ENCODE measurements at places on chromosomes 16 and 17. TPM values are rescaled to one million over a fixed set of nuclear protein-coding genes. Genes with fewer than 3 reads are reported as not detected.

GRCh38 chr16:53098526-53099317 lies 43.9 kb downstream of the CHD9 start:
- H3K27me3 ChIP-seq: no peaks in the 10 kb centered on the region
- peaks cover 41% of the 10 kb centered on the region for H3K4me1 ChIP-seq
- no peak for DNase-seq
- H3K4me3 ChIP-seq: no peak overlapping the region
- H3K36me3 ChIP-seq: peaks cover 4% of the 10 kb centered on the region

DNA sequence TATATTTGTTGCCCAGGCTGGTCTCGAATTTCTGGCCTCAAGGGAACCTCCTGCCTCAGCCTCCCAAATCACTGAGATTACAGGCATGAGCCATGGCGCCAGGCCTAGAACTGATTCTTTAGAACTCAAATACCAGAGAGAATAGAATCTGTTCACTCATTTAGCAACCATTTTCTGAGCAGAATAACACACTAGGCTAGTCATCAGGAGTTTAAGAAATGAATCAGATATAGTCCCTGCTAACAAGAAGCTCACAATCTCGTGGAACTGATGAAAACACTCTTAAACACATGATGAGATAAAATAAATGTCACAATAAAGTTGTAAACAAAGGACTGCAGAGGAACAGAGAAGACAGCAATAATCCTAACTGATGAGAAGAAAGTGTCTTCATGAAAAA lies 55.8 kb upstream of the ADCY9 start:
- peaks cover 34% of the 10 kb centered on the region for H3K4me1 ChIP-seq
- H3K27ac ChIP-seq: no peak overlapping the region
- H3K27me3 ChIP-seq: no peaks in the 10 kb centered on the region
- no peak overlapping the region for H3K4me3 ChIP-seq
- no peak for DNase-seq

DNA sequence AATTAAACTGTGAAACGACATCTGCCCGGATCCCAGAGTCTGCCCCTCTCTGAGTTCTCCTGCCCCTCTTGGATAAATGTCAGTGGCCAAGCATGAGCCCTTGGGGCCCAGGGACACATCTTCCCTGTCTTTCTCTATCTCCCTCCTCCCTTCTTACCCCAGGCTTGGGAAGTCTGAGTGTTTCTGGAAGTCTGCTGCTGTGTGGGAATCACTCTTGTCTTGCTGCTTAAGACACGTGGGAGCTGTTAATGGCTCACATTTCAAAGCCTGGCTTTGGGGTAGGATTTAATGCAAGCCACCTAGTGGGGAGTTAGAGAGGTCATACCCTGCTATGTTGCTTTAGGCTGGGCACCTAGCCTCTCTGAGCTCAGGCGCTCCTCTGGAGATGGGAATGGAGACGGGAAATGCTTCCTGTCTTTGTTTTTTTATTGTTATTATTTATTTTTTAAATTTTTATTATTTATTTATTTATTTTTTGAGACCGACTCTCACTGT lies 218.5 kb upstream of the CIBAR2 start:
- peaks cover 67% of the 10 kb centered on the region for H3K4me1 ChIP-seq
- no peaks in the 10 kb centered on the region for H3K36me3 ChIP-seq
- no peaks in the 10 kb centered on the region for H3K27me3 ChIP-seq
- H3K4me3 ChIP-seq: no peak overlapping the region

GRCh38 chr16:73036074-73036826 lies 11.7 kb downstream of the ZFHX3 start:
- DNase-seq: no peak
- H3K27me3 ChIP-seq: no peaks in the 10 kb centered on the region
- H3K36me3 ChIP-seq: no peaks in the 10 kb centered on the region
- H3K4me1 ChIP-seq: peaks cover 28% of the 10 kb centered on the region
- H3K27ac ChIP-seq: no peak overlapping the region

ADORA2B gene
- total RNA-seq: 47.5 TPM

GRCh38 chr16:77599793-77600415 lies 122.4 kb upstream of the NUDT7 start:
- no peak overlapping the region for H3K4me3 ChIP-seq
- H3K27ac ChIP-seq: no peak overlapping the region
- no peaks in the 10 kb centered on the region for H3K4me1 ChIP-seq

- no peaks in the 10 kb centered on the region for H3K27me3 ChIP-seq
- DNase-seq: no peak
- peaks cover 27% of the 10 kb centered on the region for H3K4me1 ChIP-seq
- no peaks in the 10 kb centered on the region for H3K36me3 ChIP-seq
- H3K27ac ChIP-seq: no peak overlapping the region
These were observed 1.5 kb upstream of the GLG1 start for GRCh38 chr16:74608381-74608780.

MYH3 gene
- 1.6 TPM for total RNA-seq

GRCh38 chr16:75566758-75567255 lies 628 bp downstream of the GABARAPL2 start:
- H3K36me3 ChIP-seq: peaks cover 20% of the 10 kb centered on the region
- no peak for DNase-seq
- peak overlapping the region; percentile 68 for H3K27ac ChIP-seq
- H3K4me3 ChIP-seq: peak overlapping the region; percentile 90

DNA sequence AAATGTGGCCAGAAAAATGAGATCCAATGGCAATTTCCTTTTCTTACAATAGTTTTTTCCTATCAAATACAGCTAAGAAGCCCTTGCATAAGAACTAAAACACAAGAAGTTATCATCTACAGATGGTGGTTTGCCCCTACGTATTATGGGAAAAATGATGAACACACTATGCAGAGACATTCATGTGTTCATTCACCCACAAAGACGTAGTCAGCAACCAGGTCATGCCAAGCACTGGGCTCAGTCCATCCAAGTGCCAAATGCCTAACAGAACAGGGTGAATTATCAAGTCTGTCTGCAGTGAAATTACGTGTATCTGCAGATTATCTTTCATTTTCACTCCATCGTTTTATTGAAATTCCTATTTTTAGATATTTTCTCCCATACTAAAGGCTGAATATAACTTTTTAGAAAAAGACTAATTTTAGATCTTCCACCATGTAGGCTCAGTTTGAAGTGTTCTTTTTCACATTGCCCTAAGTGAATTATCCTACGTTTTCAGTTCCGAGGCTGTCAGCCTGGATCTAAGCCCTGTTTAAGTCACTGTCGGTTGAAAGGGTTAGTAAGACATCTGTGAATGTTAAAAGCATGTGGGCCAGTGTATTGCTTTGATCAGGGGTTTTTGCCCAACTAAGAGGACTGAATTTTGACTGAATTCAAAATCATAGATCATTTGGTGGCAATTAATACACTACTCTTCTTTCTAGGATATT lies 78.1 kb upstream of the DHX40 start:
- no peaks in the 10 kb centered on the region for H3K36me3 ChIP-seq
- H3K27me3 ChIP-seq: 0 out of 2 replicates have a peak, but pooled peaks cover 4% of the 10 kb centered on the region
- H3K27ac ChIP-seq: no peak overlapping the region
- DNase-seq: no peak

GRCh38 chr16:28891964-28892890 lies 13.9 kb downstream of the ATP2A1 start:
- DNase-seq: no peak
- H3K36me3 ChIP-seq: no peaks in the 10 kb centered on the region
- H3K27ac ChIP-seq: no peak overlapping the region
- peaks cover 3% of the 10 kb centered on the region for H3K4me1 ChIP-seq
- H3K27me3 ChIP-seq: no peaks in the 10 kb centered on the region

GRCh38 chr17:39607851-39608130 lies at the start of gene NEUROD2:
TSS of gene NEUROD2 (minus strand) at chr17:39607920. CDS start at chr17:39606599, 1,321 bp downstream.
- H3K4me1 ChIP-seq: peaks cover 5% of the 10 kb centered on the region
- no peaks in the 10 kb centered on the region for H3K36me3 ChIP-seq
- no peak within 1 kb of the TSS for H3K27ac ChIP-seq
- DNase-seq: no peak
- no peak within 1 kb of the TSS for H3K4me3 ChIP-seq

TBC1D3 gene
- total RNA-seq: not detected

DNA sequence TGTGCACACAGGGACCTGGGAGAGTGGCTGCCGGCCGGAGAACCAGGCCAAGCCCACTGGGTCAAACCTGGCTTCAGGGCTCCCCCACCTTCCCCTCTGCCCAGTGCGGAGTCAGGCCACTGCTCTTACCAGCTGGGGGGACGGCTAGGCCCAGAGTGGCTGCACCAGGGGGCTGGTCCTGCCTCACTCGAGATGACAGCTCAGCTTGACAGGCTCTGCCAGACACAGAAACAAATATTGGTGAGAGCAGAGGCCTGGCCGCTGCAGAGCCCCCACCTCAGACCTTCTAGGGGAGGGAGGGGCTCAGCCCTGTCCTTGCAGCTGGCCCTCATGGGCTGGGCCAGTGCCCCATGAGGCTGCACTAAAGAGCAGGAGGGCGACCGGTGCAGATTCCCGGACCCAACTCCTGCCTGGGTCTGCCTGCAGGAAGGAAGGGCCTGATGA lies 4.5 kb downstream of the NUDT16L1 start:
- no peak for DNase-seq
- H3K4me1 ChIP-seq: peaks cover 12% of the 10 kb centered on the region
- H3K36me3 ChIP-seq: peaks cover 15% of the 10 kb centered on the region

GNGT2 gene
- total RNA-seq: not detected

RANGRF gene
- 33.2 TPM for total RNA-seq

GRCh38 chr17:49018748-49019147 lies 21.6 kb downstream of the IGF2BP1 start:
- no peak for DNase-seq
- H3K4me3 ChIP-seq: no peak overlapping the region
- no peaks in the 10 kb centered on the region for H3K27me3 ChIP-seq
- H3K27ac ChIP-seq: no peak overlapping the region
- no peaks in the 10 kb centered on the region for H3K36me3 ChIP-seq

DNA sequence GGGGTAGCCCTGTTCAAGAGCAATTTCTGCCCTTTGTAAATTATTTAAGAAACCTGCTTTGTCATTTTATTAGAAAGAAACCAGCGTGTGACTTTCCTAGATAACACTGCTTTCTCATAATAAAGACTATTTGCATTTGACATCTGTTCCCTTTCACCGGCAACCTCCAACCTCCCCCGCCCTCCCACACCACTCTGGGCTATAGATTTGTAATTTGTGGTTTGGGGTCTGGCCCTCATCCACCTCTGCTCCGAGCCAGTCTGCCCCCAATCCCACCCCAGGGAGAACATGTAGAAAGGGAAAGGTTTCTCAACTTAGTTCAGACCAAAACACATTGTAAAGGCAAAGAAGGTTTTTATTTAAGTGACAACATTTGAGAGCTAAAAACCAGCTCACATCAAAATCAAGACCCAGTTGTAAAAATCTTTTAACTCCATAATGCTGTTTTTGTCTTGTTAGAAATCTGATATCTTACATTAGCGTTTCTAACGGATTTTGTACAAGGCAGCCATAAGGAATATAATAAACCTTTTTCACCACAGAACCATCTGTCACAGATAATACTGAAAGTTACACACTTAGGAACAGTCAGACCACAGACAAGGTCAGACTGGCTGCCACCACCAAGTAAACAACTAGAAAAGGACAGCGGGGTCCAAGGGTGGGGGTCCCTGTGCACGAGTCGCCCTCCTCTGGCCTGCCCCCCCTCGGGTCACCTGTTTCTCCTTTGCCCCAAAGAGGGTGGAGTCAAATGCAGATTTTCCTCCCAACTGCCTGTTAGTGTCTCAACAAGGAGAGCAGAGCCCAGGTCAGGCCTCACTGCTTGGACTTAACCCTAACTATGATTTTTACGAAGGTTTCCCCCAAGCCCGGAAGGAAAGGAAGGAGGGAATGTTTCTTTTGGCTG lies 6.9 kb downstream of the PIMREG start:
- H3K27ac ChIP-seq: no peak overlapping the region
- no peak for DNase-seq
- H3K36me3 ChIP-seq: peaks cover 15% of the 10 kb centered on the region
- H3K27me3 ChIP-seq: no peaks in the 10 kb centered on the region

CD300LG gene
- not detected for total RNA-seq

DNA sequence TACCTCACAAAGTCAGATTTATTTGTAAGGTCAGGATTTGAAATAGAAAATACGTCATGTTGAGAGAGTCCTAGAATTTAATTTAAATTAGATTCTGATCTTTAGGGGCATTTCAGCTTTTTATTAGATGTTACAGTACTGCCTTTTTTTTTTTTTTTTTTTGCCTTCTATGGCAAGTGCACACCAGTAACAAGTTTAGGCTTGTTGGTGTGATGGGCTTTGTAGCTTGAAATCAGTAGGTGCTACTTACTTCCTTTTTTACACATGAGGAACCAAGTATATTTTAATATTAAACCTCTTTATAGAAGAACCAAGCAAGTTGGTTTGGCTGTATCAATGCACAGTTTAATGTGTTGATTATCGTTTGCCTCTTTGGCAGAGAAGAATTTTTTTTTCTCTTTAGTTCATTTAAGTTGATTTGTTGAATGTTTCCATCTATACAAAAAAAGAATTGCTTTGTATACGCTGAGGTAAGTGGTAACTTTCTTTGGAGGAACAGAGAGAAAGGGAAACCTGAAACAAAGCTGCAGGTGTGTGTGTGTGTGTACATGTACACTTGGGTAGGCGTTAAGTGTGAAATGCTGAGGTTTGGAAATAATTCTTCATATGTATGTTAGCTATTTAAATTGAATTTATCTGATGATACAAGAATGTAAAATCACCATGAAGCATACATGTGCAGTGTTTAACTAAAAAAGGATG lies 15.7 kb downstream of the RBL2 start:
- DNase-seq: no peak
- H3K36me3 ChIP-seq: no peaks in the 10 kb centered on the region
- H3K4me1 ChIP-seq: no peaks in the 10 kb centered on the region
- H3K27ac ChIP-seq: no peak overlapping the region
- H3K4me3 ChIP-seq: no peak overlapping the region

DNA sequence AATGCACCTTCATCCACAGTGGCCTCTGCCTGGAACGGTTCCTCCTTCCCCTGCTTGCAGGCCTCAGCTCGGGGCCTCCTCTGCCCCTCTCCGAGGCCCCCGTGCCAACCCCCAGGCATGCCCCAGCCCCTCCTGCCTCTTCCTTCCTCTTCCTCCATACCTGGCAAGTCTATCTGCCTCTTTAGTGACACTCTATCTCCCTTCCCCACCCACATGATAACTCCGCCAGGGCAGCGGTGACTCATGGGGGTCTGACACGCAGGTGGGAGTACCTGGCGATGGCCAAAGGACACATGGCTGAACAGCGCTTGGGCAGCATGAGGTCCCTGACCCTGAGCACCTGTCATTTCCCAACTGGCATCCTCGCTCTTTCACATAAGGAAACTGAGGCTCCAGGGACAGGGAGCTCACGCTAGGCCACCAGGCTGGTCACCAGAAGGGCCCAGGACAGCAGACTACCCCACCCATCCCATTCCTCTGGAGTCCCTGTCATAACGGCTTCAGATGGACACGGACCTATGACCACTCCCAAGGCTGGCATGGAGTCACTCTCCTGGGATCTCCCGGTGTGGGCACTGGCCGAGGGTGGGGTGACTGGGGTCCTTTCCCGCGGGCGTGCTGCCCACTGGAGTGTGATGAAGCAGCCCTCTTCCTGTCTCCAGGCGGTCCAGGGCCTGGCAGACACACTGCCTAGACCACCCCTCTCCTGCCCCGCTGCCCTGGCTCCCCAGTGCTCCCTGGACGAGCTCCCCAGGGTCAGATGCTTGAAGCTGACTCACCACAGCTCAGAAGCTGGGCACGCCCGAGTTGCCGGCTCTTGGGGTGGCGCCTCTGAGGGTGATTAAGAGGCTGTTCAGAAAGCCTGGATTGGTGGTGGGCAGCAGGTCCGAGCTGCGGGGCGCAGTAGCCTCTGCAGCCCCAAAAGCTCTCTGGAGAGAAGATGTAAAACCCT lies 100.6 kb downstream of the ENGASE start:
- no peaks in the 10 kb centered on the region for H3K36me3 ChIP-seq
- DNase-seq: no peak
- H3K4me1 ChIP-seq: peaks cover 5% of the 10 kb centered on the region
- no peak overlapping the region for H3K4me3 ChIP-seq
- peaks cover 30% of the 10 kb centered on the region for H3K27me3 ChIP-seq
- H3K27ac ChIP-seq: no peak overlapping the region

Data from HCT116 (cell line).